ENCODE measurements at places on chromosomes 6 and 20. TPM values are rescaled to one million over a fixed set of nuclear protein-coding genes. Genes with fewer than 3 reads are reported as not detected.

Gene TRIM26
- total RNA-seq, result 76.4 TPM

DNA sequence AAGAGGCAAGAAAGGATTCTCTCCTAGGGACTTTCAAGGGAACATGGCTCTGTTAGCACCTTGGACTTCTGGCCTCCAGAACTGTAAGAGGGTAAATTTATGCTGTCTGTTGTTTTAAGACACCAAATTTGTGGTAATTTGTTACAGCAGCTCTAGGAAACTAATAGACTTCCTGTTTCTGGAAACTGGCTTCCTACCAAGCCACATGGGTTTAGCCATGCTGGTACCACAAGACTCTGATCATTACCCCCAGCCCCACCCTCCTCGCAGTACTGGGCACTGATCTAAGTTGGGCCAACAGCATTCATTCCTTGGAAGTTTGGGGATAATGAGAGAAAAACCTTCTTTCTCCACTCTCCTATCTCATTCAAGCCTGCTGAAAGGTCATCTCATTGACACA, 109.5 kb upstream of the SMLR1 start:
- no peak overlapping the region for H3K27ac ChIP-seq
- H3K4me3 ChIP-seq, result no peak overlapping the region
- no peak for DNase-seq
- no peaks in the 10 kb centered on the region for H3K27me3 ChIP-seq
- no peaks in the 10 kb centered on the region for H3K36me3 ChIP-seq

DNA sequence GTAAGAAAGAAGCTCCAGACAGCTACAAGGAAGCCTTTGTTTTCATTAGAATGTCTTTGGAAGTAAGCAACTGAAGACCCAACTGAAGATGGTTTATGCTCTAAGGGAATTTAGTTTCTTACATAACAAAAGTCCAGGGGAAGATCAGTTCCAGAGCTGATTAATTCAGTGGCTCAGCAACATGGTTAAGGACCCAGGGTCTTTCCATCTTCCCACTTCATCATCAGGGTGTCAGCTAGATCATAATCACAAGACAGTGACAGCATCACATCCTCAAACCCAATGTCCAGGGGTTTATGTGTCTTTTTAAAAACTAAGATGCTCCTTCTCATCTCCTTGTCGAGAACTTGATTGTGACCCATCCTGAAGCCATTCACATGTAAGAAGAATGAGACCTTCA, 119.7 kb upstream of the PRDM1 start:
- no peak for DNase-seq
- no peaks in the 10 kb centered on the region for H3K4me1 ChIP-seq
- H3K36me3 ChIP-seq, result no peaks in the 10 kb centered on the region
- H3K27ac ChIP-seq, result no peak overlapping the region

DNA sequence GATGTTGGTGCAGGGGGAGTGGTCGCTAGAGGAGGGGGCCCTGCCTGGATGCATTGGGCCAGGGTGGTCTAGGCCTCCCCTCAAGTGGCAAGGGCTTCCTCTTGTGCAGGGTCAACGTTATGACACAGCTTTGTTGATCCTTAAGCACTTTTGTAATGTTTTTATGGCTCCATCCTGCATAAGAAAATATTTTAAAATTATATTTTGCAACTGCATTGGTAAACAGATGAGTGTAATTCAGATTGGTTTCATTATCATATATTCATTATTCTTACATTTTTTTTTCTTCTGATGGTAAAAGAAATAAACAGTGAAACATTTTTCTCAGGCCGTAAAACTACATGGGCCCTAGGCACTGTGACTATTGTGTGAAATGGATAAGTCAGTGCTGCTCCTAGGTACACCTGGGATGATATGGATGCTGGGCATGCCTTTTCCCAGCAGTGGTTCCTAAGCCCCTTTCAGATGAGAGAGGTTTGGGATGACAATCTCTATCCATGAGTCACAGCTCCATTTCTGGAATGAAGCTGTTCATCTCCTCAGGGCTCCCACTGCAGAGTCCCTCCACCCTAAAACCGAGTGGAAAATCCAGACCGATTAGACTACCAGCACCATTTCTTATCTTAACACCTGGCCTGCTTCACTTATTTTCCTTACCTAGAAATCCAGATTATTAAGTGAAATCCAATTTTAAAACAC, 5.8 kb upstream of the SIM1 start:
- H3K4me1 ChIP-seq, result peaks cover 13% of the 10 kb centered on the region
- no peaks in the 10 kb centered on the region for H3K36me3 ChIP-seq
- DNase-seq, result no peak
- H3K4me3 ChIP-seq, result no peak overlapping the region

DNA sequence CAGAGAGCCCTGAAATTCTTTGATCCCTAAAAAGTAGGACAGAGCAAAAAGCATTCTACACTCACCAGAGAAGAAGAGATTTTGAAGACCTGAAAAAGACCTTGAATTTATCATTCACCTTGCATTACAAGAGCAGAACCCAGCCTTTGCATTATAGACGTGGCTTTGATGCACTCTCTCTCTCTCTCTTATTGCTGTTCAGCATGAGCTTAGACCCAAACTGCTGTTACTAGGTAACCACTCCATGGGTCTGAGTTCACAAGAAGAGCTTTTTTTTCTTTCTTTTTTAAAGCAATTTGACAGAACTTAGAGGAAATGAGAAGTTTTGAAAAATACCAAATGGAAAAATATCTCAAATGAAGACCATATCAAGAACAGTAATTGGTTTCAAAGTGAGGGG, 44.4 kb downstream of the COL9A1 start:
- H3K27ac ChIP-seq, result no peak overlapping the region
- H3K36me3 ChIP-seq, result no peaks in the 10 kb centered on the region
- H3K27me3 ChIP-seq, result peaks cover 1% of the 10 kb centered on the region
- H3K4me1 ChIP-seq, result no peaks in the 10 kb centered on the region

DNA sequence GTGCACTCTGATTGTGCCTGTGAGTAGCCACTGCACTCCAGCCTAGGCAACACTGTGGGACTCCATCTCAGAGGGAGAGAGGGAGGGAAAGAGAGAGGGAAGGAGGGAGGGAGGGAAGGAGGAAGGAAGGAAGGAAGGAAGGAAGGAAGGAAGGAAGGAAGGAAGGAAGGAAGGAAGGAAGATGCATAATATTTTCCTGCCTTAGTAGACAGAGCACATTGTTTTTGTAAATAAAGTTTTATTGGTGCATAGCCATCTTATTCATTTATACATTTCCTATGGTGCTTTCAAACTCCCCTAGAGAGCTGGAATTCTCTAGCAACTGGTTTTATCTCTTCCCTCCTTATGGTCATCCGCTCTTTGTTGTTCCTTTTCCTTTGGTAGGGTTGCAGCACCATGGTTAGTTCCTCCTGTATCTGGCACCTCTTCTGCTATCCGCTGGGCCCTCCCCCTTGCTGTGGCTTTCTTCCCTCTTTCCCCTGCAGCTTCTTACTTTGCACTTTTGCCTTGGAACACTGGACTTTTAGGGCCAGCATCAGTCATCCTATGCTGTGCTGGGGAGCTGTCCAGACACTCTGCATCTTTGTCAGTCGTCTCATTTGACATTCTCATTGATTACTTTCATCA, 20.2 kb downstream of the GPR6 start:
- no peak overlapping the region for H3K27ac ChIP-seq
- H3K36me3 ChIP-seq, result no peaks in the 10 kb centered on the region
- DNase-seq, result no peak
- H3K4me3 ChIP-seq, result no peak overlapping the region

DNA sequence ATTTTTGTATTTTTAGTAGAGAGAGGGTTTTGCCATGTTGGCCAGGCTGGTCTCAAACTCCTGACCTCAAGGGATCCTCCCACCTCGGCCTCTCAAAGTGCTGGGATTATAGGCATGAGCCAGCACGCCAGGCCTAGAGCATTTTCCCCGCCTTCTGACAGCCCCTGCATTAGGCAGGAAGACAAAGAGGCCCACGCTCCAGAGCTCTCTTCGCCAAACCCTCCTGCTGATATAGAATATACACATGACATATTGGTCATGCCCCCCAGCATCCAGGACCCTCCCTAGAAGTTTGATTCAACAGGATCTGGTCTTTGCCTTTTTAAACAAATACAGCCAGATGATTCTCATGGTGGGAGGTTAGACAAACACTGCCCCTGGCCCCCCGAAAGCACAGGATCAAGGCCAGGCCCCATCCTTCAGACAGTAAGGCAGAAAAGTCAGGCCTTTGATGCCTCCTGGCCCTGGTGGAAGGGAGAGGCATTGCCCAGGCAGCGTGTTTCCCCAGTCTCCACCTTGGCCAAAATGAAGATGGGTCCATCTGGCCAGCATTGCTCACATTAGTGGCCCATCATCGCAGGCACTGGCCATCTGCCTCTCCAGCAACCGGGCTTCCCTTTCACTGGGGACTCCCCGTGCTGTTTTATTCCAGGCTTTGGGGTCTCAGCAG, 4.4 kb downstream of the SULF2 start:
- no peak for DNase-seq
- H3K4me3 ChIP-seq, result no peak overlapping the region
- no peak overlapping the region for H3K27ac ChIP-seq
- peaks cover 7% of the 10 kb centered on the region for H3K27me3 ChIP-seq

Data from GM12878 (cell line).